A375 (cell line): ENCODE measurements at places on chromosomes 5 and 9. TPM values are rescaled to one million over a fixed set of nuclear protein-coding genes. Genes with fewer than 3 reads are reported as not detected.

HAVCR1 gene
- not detected in 2 replicates for total RNA-seq

ARL14EPL gene
- 2.3 and 4.6 TPM in 2 replicates for total RNA-seq

DAB2IP gene
- 9.4 and 9.5 TPM in 2 replicates for total RNA-seq

JAKMIP2 gene
- total RNA-seq, result 2.5 and 2.6 TPM in 2 replicates

ENC1 gene
- 20.2 and 24.2 TPM in 2 replicates for total RNA-seq

SNCAIP gene
- 0.83 TPM in 1 of 2 replicates, not detected in the other for total RNA-seq

CYLC2 gene
- total RNA-seq, result not detected in 2 replicates

PRELID2 gene
- total RNA-seq, result 13.3 and 15.2 TPM in 2 replicates

PCA3 gene
- total RNA-seq, result not detected in 2 replicates

ANKRD34B gene
- total RNA-seq, result not detected in 2 replicates

SLC2A6 gene
- total RNA-seq, result 3.3 and 4.2 TPM in 2 replicates
